ENCODE measurements at places on chromosomes 12 and 14. TPM values are rescaled to one million over a fixed set of nuclear protein-coding genes. Genes with fewer than 3 reads are reported as not detected.

STYK1 gene
- 11.4 TPM for total RNA-seq

- H3K4me1 ChIP-seq, result no peaks in the 10 kb centered on the region
- H3K27ac ChIP-seq, result no peak overlapping the region
- DNase-seq, result no peak
- H3K36me3 ChIP-seq, result no peaks in the 10 kb centered on the region
- peaks cover 4% of the 10 kb centered on the region for H3K27me3 ChIP-seq
- H3K4me3 ChIP-seq, result no peak overlapping the region
Observed at GRCh38 chr14:57568554-57568953, 74.9 kb upstream of the CCDC198 start.

TAMALIN gene
- 29.7 TPM for total RNA-seq

KRT5 gene
- not detected for total RNA-seq

- no peak for DNase-seq
- no peaks in the 10 kb centered on the region for H3K27me3 ChIP-seq
- peaks cover 24% of the 10 kb centered on the region for H3K4me1 ChIP-seq
Observed at GRCh38 chr12:79560225-79560889, 130.4 kb downstream of the PAWR start.

- H3K4me3 ChIP-seq, result no peak overlapping the region
- peaks cover 1% of the 10 kb centered on the region for H3K27me3 ChIP-seq
- no peaks in the 10 kb centered on the region for H3K36me3 ChIP-seq
- no peaks in the 10 kb centered on the region for H3K4me1 ChIP-seq
- DNase-seq, result no peak
Observed at GRCh38 chr14:86013641-86014040, 483.7 kb downstream of the FLRT2 start.

DNA sequence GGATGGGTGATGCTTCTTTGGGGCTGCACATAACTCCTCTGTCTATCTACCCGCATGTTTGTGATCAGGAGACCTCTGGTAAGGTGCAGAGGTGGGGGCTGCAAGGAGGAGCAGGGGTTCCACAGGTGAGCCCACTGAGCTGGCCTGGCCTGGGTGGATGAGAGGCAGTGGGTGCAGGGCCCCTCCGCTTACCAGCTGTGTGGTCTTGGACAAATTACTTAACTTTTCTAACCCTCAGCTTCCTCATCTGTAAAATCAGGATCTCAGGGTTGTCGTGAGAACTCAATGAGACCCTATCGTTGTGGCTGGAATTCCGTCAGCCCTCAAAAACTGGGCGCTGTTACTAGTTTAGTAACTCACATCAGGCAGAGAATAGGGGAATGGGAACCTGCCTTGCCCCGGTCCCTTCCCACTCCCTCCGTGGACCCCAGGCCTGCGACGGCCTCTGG, 7.5 kb downstream of the PTPN6 start:
- H3K27ac ChIP-seq, result no peak overlapping the region
- peaks cover 16% of the 10 kb centered on the region for H3K27me3 ChIP-seq
- no peak for DNase-seq

DNA sequence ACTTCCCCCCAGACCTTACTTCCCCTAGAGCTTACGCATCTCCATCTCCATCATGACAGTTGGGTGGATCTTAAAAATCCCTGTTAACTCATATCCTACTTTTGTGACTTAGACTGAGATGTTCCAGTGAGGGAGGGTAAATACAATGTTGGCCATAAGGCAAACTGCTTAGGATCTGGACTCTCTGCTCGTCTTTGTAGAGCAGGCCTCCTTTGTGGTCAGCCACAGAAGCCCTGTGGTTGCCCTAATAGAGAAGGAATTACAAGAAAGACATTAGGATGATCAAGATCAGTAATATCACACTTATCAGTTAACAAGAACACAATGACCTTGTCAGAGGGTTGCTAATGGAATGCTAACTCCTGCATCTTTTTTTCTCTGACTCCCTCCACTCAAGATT, 52.0 kb downstream of the TMEM132C start:
- no peak for DNase-seq
- H3K27me3 ChIP-seq, result peaks cover 2% of the 10 kb centered on the region
- no peak overlapping the region for H3K4me3 ChIP-seq
- H3K36me3 ChIP-seq, result peaks cover 9% of the 10 kb centered on the region

SIX6 gene
- total RNA-seq, result not detected

GRCh38 chr14:59358102-59358501, 107.1 kb downstream of the GPR135 start:
- H3K27me3 ChIP-seq, result peaks cover 8% of the 10 kb centered on the region
- H3K27ac ChIP-seq, result no peak overlapping the region
- H3K4me3 ChIP-seq, result no peak overlapping the region
- no peak for DNase-seq
- peaks cover 45% of the 10 kb centered on the region for H3K36me3 ChIP-seq

DNA sequence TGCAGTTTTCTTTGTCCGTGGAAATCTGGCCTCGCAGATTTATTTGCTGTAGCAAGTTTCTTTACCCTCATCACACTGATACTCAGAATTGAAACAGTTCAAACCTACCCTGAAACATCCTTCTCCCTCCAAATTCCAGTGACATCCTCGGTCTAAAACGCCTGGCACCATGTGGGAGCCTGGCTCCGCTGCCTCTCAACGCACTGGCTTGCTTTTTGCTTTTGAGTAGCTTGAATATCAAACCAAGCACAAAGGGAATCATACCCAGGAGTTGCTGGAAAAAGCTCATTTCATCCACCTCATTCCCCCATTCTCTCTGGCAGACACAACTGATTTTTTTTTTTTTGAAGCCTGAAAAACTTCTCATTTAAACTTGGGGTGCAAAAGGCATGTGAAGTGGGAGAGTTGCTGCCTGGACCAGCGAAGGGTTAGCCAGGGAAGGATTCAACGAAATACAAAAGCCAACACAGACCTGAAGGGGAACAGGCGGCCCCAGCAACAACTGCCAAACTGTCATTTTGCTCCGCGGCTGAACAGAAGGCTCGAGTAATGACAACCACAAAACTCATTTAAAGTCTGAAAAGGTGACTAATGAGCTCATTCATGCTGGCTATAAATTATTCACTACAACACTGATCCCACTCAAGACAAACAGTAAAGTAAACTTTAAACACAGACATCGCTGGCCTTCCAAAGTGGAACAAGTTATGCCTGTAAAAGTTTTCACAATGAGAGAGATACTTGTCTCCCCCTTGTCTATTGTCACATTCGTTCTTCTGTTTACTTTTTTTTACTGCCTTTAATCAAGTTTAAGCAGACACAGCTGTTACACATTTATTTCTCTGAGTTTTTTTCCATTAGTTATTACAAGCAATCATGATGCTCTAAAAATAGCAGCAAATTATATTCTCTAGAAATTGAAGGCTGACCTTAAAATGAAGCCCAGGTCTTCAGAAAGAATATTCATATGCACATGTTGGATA, 12.5 kb upstream of the FOXN3 start:
- no peaks in the 10 kb centered on the region for H3K36me3 ChIP-seq
- peaks cover 1% of the 10 kb centered on the region for H3K27me3 ChIP-seq
- H3K4me1 ChIP-seq, result peaks cover 7% of the 10 kb centered on the region
- no peak overlapping the region for H3K27ac ChIP-seq
- no peak for DNase-seq

GRCh38 chr12:60845696-60846095, 1249.9 kb downstream of the SLC16A7 start:
- no peak overlapping the region for H3K27ac ChIP-seq
- H3K4me3 ChIP-seq, result no peak overlapping the region

DNA sequence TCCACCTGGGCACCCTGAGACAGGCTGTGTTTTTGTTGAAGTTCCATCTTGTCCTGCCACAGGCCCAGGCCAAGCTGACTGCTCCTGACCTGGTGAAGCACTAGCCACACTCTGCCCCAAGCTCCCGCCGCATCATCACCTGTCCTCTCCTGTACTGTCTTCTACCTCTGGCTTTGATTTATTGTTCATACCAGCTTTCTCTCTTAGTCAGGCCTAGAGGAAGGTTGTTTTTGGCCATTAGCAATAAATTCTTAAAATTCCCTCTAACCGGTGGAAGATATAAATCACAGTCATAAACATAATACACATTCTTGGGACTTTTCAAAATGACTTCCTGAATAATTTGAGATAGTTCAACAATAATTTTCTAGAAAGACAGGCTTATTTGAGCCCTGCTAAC, 169.4 kb downstream of the DAD1 start:
- H3K4me1 ChIP-seq, result peaks cover 20% of the 10 kb centered on the region
- no peaks in the 10 kb centered on the region for H3K27me3 ChIP-seq
- H3K4me3 ChIP-seq, result no peak overlapping the region

CLEC4C gene
- not detected for total RNA-seq

DNA sequence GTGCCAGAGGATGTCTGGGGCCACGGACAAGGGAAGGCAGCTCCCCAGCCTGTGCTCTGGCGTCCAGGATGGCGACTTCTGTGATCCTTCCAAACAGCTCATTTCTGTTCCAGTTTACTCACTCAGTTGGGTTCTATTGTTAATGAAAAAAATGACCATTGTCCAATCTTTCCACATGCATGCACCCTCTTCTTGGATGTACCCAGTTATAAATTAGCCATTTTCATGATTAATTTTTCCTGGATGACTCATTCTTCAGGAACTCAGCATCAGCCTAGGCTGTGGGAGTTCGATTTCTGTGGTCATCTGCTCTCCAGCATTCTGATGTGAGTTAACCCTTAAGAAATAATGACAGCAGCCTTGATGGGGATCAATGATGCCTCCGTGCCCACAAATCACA, 926.8 kb downstream of the BCL11B start:
- peaks cover 7% of the 10 kb centered on the region for H3K36me3 ChIP-seq
- no peak for DNase-seq
- peaks cover 34% of the 10 kb centered on the region for H3K4me1 ChIP-seq
- H3K4me3 ChIP-seq, result no peak overlapping the region
- no peak overlapping the region for H3K27ac ChIP-seq

- no peak overlapping the region for H3K4me3 ChIP-seq
- DNase-seq, result no peak
- no peaks in the 10 kb centered on the region for H3K27me3 ChIP-seq
- H3K4me1 ChIP-seq, result no peaks in the 10 kb centered on the region
Observed at GRCh38 chr12:115255962-115256361, 572.0 kb upstream of the TBX3 start.

- no peak overlapping the region for H3K27ac ChIP-seq
- peaks cover 5% of the 10 kb centered on the region for H3K27me3 ChIP-seq
- peaks cover 5% of the 10 kb centered on the region for H3K4me1 ChIP-seq
- H3K36me3 ChIP-seq, result no peaks in the 10 kb centered on the region
- DNase-seq, result no peak
Observed at GRCh38 chr12:27334042-27334720, 1.5 kb downstream of the BMAL2 start.

DNA sequence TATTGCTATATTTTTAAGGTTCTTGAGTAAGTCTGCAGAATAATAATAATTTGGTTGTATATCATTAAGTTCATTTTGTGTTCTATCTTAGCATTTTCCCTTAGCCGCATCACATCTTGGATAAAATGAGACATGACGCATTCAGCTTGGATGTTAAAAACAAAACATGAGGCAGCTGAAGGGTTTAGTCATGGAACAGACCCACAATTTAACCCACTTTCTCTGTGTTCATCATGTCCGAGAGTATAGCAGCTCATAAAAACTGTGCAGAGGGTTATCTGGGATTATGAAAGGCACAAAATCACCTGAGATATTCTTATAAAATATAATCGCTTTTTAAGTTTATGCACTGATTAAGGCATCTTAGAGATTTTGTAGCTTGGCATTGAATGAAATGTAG, 219.3 kb downstream of the TRHDE start:
- H3K4me1 ChIP-seq, result no peaks in the 10 kb centered on the region
- H3K4me3 ChIP-seq, result no peak overlapping the region
- no peak for DNase-seq
- H3K36me3 ChIP-seq, result no peaks in the 10 kb centered on the region

DNA sequence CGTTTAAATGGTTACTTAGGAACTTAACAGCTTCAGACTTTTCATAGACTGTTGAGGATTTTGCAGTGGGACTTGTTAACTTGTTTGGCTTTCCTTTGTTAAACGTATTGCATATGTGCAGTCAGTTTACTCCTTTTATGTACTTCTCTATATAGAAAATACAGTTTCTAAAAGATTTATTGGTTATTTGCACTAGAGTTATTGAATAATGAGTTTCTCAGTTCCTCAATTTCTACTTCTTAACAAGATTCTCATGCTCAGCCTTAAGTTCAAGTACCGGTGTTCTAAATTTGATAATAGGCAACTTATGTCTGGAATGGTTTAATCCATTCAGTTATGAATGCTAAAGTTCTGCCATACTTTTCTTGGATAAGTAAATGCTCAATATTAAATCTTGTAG, 919 bp downstream of the PSMA3 start:
- peak overlapping the region; percentile 94 for H3K4me3 ChIP-seq
- DNase-seq, result no peak
- H3K36me3 ChIP-seq, result peaks cover 10% of the 10 kb centered on the region
- H3K4me1 ChIP-seq, result peaks cover 16% of the 10 kb centered on the region

- peaks cover 9% of the 10 kb centered on the region for H3K4me1 ChIP-seq
- H3K27ac ChIP-seq, result no peak overlapping the region
- no peaks in the 10 kb centered on the region for H3K36me3 ChIP-seq
- no peaks in the 10 kb centered on the region for H3K27me3 ChIP-seq
- H3K4me3 ChIP-seq, result no peak overlapping the region
- no peak for DNase-seq
Observed at GRCh38 chr12:94660436-94660835, 10.1 kb upstream of the TMCC3 start.

GRCh38 chr14:59632381-59632780, 55.8 kb upstream of the CCDC175 start:
- H3K27me3 ChIP-seq, result peaks cover 8% of the 10 kb centered on the region
- H3K4me1 ChIP-seq, result no peaks in the 10 kb centered on the region
- H3K27ac ChIP-seq, result no peak overlapping the region
- DNase-seq, result peak; percentile 60

JDP2 gene
- 5.1 TPM for total RNA-seq

NANOG gene
- total RNA-seq, result 4.5 TPM

DNA sequence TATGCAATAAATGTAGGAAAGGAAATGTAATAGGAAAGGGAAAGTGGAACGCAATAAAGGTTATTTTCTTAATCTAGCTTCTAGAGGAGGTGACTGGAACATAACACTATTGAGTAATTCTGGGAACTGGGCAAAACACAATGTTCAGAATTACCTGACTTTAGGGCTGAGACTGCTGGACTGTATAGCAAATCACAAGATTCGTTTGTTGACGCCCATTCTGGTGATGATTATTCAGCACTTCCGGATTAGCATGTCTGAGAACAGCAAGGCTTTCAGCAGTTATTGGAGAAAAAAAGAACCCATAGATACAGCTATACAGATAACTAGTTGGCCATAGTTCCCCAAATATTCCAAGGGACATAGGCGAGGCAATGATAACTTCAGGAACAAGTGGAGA, 2.3 kb upstream of the KLRD1 start:
- no peak overlapping the region for H3K27ac ChIP-seq
- DNase-seq, result no peak
- H3K27me3 ChIP-seq, result no peaks in the 10 kb centered on the region
- H3K36me3 ChIP-seq, result peaks cover 6% of the 10 kb centered on the region
- H3K4me3 ChIP-seq, result no peak overlapping the region
- H3K4me1 ChIP-seq, result no peaks in the 10 kb centered on the region

LALBA gene
- not detected for total RNA-seq

TBC1D30 gene
- 3.6 TPM for total RNA-seq

DNA sequence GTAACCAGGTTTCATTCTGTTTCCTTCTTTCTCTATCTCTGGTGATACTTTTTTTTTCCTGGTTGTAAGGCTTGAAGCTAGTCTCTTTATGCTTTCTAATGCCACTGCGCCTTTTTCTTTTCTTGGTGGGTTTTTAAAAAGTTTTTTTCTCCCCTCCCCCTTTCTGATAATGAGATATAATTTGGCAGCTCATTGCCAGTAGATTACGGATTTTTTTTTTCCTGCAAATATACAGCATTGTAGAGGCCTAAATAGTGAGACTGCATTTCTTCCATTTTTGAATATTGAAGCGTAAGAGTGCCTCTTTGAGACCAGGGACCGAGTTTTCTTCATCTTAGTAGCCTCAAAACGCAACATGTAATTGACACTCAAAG, 1.1 kb downstream of the PAPOLA start:
- peaks cover 15% of the 10 kb centered on the region for H3K36me3 ChIP-seq
- peaks cover 15% of the 10 kb centered on the region for H3K27me3 ChIP-seq
- peak overlapping the region; percentile 99 for H3K27ac ChIP-seq
- H3K4me1 ChIP-seq, result peaks cover 43% of the 10 kb centered on the region

All from endothelial cell (in vitro differentiated cells).